ENCODE measurements at places on chromosomes 12 and 14.

GRCh38 chr14:90204516-90204915 is 51.8 kb upstream of the PSMC1 start:
- no peak for DNase-seq

DNA sequence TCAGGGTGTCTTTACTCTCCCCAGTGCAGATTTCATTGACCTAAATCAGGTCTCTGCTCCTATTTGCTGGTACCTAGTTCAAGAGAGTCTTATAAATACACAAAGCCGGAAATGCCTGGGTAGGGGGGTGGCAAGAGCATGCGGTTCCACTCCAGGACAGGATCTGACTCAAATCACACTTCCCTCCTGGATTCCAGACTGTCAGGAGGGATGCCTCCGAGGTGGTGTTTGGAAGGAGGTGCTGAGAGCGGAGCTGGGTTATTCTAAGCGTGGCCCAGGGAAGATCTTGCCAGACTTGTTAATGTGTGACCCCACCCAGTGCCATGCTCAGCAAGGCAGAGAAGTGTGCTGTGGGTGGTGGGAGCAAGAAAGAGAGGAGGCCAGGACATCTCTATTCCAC is 49.8 kb downstream of the B4GALNT3 start:
- DNase-seq: no peak

GRCh38 chr12:28024231-28024995 is 51.9 kb upstream of the PTHLH start:
- no peak for DNase-seq

DNA sequence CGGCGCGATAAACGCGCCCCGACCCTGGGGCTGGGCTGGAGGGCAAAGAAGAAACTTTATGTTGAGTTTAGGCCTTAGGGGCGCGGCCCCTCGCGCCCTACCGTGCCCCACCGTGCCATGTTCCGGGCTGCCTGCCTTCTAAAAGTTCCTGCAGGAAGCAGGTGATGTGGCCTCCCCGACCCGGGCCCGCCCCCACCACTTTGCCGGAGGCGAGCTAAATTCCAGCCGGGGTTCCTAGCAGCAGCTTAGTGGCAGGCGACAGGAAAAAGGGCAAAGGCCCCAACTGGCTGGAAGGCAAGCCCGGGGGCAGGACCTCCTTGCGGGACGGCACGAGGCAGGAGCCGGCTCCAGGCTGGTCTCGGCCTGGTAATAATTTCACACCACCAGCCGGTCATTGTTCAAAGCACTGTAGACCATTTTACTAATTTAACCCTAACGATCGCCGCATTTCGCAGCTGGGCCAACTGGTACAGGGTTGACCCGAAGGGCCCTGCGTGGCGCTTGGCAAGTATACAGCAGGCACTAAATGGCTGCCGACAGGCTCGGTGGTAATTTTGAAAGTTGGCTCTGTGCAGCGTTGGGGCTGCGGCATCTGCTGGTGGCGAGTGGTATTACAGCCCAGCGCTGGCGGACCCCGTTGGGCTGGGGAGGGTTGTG is 895 bp upstream of the CCDC88C start:
- DNase-seq: peak; percentile 35

DNA sequence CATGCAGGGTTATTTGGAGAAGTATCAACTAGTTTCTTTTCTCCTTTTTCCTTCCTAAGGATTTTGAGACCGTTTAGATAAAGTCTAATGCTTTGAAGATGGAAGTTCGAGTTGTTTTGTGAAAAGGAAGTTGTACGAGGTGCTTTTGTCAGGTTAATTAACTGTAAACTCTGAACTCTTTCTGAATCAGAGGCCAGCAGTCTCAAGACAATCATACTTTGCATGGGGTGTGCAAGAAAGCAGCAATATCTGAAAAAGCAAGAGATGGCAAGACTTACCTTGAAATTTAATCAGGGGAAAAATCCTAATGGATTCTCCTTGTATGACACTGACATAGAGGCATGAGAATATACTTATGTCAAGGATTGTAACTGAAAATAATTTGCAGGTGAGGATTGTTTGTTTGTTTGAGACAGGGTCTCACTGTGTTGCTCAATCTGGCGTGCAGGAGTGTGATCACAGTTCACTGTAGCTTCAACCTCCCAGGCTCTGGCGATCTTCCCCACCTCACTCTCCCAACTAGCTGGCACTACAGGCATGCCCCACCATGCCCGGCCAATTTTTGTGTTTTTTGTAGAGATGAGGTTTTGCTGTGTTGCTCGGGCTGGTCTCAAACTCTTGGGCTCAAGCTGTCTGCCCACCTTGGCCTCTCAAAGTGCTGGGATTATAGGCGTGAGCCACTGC is 170.2 kb upstream of the HMGA2 start:
- DNase-seq: no peak

DNA sequence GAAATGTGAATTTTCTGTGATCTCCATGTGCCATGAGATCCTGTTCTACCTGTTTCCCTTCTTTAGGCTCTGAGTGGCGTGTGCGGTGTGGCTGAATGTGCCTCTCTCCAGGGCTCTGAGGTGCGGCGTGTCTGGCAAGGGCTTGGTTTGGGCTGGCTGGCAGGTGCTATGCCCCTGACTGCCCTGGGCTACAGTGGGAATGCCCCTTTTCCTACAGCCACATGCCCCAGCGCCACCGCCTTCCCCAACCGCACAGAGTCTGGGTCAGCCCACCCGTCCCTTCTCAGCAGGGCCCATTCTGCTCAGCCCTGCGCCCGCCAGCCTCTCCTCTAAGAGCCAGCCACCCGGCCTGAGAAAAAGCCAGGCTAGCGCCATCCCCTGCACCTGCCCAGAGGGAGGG is 24.7 kb downstream of the BTBD6 start:
- no peak for DNase-seq

DNA sequence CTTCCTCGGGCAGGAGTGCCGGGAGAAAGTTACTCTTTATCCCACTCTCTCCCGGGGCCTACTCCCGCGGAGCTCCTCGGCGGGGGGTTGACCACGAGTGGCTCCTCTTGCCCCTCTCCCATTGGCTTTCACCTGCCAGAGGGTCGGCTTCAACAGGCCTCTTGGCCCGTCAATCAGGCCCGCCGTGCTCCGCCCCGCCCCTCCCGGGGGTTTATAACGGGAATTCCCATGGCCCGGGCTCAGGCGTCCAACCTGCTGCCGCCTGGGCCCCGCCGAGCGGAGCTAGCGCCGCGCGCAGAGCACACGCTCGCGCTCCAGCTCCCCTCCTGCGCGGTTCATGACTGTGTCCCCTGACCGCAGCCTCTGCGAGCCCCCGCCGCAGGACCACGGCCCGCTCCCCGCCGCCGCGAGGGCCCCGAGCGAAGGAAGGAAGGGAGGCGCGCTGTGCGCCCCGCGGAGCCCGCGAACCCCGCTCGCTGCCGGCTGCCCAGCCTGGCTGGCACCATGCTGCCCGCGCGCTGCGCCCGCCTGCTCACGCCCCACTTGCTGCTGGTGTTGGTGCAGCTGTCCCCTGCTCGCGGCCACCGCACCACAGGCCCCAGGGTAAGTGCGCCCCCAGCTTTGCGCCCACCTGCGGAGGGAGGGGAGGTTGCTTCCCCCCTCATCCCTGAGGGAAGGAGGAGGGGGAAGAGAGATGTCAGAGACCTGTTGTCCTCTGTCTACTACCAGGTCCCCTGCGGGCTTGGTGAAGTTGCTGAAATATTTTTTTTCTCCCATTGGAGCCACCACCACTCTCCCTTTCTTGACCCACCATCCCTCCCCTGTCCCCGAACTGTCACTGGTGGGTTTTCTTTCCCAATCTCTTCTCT is at the start of gene SMOC1:
TSS of gene SMOC1 (plus strand) at position 242 of the 869 bp plus-strand sequence. CDS start at position 505, 263 bp downstream.
- no peak for DNase-seq

- no peak for DNase-seq
These were observed 4.2 kb upstream of the C1QL4 start for GRCh38 chr12:49340971-49341776.

DNA sequence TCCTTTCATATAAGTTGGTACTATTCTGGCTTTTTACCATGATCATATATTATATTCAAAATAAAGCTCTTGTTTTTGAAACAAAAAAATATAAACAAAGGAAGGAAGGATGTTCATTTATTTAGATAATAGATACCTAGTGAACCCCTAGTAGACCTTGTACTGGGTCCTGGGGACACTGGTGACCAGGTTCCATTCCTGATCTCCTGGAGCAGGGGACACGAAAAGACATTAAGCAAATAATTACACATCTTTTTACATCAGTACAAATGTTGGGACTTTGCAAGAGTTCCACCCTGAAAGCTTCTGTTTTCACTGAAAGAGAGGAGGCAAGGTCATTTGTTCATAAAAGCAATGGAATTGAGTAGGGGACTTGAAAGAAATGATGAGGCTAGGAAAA is 49.3 kb upstream of the SLC38A4 start:
- DNase-seq: no peak

DNA sequence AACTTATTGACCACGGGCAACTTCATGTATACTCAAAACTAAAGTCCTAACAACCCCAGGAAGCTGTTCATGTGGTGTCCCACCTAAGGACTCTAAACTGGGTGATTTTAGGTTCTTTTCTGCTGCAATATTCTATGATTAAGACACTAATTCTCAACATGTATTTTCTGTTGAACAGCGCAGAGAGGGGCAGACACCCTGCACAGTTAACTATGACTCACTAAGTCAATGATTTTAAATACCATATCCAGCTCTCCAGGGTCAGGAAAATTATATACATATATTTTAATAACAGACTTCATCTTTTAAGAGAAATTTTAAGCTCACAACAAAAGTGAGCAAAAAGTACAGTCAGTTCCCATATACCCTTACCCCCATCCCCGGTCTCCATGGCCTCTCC is 85.0 kb downstream of the FOXN3 start:
- DNase-seq: no peak

DNA sequence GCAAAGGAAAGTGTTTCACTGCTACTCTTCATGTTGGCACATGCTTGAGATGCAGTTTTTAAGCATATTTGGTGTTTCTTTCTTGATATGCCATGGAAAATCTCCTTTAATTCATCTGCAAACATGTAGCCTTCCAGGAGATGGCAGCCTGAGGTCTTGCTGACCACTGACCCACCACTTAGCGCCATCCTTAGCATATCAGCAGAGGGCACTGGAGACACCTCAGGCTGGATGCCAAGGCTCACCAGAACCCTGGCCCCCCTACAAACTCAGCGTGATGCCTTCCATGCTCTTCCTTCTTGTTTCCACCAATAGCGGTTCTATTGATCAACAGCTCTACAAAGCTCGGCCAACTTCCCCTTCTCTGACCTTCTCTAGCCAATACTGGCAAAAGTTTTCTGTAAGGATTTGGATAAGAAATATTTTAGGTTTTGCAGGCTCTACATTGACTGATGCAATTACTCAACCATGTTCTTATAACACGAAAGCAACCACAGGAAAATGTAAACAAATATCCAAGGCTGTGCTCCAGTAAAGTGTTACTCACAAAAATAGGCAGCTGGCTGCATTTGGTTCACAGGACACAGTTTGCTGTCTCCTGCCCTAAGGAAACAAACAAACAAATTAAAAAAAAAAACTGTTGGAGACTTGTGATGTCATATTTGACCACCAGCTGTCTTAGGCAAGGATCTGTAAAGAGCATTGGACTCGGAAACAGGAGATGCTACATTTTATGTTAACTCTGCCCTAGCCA is 209.7 kb downstream of the SLC15A4 start:
- no peak for DNase-seq

- no peak for DNase-seq
These were observed 489.8 kb upstream of the FLRT2 start for GRCh38 chr14:85040046-85040685.

DNA sequence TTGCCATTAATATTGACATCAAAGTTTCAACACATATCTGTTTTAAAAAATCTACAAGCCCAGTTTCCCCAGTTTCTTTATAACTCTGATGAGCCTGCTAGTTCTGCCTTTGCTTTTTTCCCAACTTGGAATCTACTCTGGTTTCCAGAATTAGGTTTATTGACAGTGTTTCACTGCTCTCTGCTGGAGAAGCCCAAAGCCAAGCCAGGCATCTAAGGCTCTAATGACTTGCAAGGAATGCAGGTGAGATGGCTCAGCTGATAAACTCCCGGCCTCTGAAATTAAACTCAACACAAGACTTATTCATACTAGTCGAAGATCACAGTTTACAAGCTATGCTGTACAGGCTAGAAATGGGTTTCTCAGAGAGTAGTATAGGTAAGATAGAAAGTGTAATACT is 54.3 kb downstream of the HMGA2 start:
- no peak for DNase-seq

DNA sequence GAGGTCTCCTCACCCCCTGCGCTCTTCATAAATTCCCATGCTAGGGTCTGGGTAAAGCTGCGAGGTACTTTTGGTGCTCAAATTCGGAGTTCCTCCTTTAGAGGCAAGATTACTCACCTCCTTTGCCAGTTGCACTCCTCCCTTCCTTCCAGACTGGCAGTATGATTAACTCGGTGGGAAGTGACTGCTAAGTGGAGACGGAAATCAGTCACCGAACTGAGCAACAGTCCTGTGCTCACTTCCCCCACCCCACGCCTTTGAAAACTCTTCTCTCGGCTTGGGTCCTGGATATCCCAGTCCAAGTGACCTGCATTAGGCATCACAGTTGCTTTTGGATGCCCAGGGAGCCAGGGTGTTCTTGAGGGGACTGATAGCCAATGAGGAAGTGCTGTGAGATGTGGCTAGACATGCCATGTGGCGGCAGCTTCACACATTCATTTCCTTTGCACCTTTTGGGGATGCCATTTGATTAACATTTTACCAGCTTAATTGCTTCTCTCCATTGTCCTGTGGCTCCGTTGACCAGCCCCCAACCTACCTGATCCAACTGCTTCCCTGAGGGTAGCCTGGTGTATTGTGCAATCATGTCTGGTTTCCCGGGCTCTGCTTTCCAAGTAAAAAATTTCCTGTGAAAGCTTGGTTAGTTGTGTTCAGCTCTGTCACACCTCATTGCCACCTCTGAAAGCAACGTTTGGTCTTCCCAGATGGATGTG is 840 bp downstream of the PNP start:
- DNase-seq: no peak

GRCh38 chr14:89123215-89123614 is 293.8 kb downstream of the FOXN3 start:
- no peak for DNase-seq

GRCh38 chr12:51773145-51773869 is 75.2 kb downstream of the FIGNL2 start:
- DNase-seq: no peak

DNA sequence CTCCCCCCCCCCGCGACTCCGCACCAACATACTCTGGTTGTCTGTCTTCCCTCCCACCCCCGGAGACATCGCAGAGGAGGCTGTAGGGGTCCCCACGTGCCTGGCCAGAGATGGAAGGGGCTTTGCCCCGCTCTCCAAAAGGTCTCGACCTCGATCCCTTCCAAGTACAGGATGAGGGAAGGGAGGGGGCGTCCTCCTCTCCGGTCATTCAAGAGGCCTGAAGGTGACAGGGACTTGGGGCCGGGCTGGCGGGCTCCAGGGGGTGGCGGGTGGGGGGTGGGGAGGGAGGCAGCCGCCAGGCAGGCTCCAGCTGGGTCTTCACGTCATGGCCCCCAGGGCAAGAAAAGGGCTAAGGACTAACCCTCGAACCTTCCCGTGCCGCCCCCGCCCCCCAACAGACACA is 15.1 kb downstream of the TBX3 start:
- no peak for DNase-seq

Measured in NCI-H187 (cell line).